ENCODE measurements at places on chromosomes 11 and 22.

GRCh38 chr22:19994851-19995610, 21.6 kb downstream of the ARVCF start:
- no peak for DNase-seq

DNA sequence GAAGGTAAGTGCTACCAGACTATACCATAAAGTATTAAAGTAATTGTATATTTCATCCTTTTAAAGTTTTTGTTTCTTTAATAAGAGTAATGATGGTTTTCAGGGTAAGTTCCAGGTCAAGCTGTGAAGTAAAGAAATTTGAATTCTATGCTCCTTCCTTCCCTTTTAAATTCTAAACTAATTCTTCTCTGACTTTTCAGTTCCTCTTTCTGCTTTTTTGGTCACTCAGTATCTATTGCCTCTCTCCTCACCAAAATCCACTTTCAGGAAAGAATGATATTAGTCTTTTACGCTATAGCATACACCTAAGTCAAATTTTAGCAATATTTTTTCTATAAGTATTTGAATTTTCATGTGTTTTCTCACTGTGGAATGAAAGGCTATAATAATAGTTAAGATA, 8.2 kb downstream of the MMP8 start:
- DNase-seq = no peak

DNA sequence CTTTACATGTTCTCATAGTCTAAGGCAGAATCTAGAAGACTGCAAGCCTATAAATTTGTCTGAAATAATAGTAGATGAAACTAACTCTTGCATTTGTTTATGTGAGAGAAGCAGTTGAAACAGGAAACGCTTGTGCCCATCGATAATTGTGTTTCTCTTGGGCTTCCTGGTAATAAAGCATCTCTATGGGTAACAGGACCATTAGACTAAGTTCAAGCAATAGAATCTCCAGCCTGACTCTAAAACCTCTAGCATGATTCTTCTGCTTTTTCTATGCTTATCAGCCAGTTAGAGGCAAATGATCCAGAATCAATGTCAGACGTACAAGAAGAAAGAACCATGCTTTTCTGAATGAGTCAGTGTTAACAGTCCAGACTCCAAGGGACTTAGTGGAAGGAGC, 1734.4 kb downstream of the LRRC4C start:
- DNase-seq = no peak

GRCh38 chr11:64304032-64304315, 1.4 kb upstream of the ESRRA start:
- DNase-seq = no peak

GRCh38 chr22:39900306-39901227, at the start of gene GRAP2:
Gene GRAP2, plus strand, starts transcription at chr22:39901084. Its CDS starts 46,023 bp downstream, at chr22:39947107.
- no peak for DNase-seq

GRCh38 chr11:12241401-12241800, 131.0 kb downstream of the MICAL2 start:
- DNase-seq = no peak

DNA sequence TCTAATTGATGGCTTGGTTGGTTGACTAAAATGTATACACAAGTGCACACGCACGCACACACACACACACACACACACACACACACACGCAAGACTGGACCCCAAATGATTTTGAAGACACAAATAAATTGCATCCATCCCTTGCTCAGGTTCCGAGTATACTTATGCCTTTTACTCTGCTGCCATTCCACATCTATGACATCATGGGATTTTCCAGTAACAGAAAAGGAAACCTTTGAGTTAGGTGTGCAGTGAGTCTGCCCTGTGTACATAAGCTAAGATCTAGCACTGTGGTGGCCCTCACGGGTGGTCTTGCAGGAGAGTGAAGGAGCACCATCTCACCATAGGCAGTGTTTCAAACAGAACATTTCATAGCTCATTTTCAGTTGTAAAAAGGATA, 20.5 kb upstream of the LARGE1 start:
- DNase-seq = no peak

- DNase-seq = peak; percentile 25
These were observed 174.9 kb upstream of the C11orf87 start for GRCh38 chr11:109247071-109247470.

DNA sequence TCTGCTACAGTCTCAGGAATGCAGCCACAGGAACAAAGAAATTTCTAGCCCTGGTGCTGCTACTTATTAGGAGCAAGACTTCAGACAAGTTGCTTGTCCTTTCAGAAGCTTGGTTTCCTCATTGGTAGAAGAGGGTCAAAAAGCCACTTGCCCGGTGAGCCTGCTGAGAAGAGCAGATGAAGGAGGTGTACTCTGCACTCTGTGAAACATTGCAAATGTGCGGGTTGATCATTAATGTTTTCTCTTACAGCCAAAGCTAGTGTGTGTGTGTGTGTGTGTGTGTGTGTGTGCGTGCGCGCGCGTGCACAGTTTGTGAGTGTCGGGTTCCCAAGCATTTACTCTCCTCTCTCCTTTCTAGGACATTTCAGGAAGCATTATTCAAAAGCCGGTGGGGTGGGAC, 86.3 kb upstream of the NNMT start:
- DNase-seq = no peak

DNA sequence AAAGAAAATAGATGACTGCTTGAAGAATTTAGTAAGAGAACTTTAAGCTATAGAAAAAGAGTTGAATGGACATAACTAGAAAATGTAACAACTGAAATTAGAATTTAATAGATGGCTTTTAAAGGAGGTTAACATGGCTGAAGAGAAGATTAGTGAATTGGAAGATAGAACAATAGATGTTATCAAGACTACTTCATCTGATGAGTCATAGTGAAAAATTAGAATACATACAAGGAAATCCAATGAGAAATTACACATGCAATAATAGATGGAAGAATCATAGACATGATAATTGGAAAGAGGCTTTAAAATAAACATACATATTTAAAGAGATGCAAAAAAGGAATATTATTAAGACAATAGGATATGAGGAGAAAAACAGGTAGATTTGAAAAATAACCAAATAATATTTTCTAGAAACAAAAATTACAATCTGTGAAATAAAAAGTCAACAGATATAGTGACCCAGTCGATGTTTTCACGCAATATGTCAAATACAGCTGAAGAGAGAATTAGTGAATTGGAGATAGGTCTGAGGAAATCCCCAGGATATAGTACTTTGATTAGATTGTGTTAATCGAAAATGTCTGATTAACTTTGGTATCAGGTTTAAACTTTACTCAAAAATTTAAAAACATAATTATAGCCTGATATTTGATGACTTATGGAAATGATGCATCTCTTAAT, 28.2 kb downstream of the CAT start:
- DNase-seq = no peak

DNA sequence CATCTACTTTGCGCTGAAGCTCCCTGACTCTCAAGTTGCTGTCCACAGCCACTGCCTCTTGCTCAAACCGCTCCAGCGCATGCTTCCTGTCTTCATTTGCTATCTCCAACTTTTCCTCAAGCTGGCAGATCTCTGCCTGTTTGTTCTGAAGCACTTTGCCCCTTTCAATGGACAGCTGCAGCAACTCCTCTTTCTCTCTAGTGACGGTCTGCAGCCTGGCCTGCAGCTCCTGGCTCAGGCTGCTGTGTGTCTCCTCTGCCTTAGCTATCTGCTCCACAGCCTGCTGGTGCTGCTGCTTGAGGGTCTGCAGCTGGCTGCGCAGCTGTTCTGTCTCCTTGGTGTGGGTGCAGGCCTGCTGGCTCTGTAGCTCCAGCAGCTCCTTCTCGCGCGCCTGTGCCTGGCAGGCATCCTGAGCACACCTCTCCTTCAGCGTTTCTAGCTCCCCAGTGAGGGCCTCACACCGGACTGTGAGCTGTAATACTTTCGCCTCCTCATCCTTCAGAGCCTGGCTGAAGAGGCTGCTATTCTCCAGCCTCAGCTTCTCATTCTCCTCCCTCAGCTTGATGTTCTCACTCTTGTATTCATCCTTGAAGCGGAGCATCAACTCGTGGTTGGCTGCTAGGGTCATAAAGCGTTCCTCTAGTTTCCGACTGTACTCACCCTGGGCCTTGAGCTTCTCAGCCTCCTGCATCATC, 723 bp downstream of the CCDC89 start:
- DNase-seq = no peak

GRCh38 chr11:3223932-3224381, 5.3 kb upstream of the MRGPRG start:
- DNase-seq = no peak

DNA sequence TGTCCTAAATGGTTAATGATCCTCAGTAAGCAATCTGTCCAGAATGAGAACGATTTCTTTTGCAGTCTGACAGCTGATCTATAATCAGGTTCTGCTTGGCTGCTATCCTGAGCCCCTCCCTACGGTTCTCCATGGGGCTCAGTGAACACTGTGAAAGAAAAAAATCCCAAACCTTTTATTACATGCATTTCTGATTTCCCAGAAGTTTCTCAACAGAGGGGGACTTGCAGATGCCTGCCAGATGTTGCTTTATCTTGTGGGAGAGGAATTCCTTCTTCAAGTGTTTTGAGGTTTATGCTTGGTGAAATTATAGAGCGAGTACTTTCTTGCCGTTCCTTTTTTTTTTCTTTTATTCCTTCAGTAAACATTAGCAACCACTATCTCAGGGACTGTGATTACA, 531.9 kb upstream of the ISX start:
- no peak for DNase-seq

DNA sequence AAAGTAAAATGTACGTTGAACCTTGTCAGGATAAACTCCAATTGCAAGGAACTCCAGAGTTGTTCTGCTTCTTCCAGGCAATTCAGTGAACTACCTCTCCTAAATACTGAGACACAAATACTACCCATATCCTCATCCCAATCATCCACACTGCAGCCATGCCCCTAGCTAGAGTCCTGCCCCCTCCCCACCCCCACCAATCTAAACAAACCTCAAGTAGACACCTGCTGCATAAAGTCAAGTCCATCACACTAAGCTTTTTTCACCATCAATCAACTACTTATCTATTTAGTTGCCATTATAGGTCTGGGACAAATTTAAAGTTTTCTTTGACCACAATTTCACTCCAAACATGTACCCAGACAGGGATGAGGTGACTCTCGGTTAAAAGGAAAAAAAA, 93.2 kb upstream of the APOA1 start:
- DNase-seq = no peak

DNA sequence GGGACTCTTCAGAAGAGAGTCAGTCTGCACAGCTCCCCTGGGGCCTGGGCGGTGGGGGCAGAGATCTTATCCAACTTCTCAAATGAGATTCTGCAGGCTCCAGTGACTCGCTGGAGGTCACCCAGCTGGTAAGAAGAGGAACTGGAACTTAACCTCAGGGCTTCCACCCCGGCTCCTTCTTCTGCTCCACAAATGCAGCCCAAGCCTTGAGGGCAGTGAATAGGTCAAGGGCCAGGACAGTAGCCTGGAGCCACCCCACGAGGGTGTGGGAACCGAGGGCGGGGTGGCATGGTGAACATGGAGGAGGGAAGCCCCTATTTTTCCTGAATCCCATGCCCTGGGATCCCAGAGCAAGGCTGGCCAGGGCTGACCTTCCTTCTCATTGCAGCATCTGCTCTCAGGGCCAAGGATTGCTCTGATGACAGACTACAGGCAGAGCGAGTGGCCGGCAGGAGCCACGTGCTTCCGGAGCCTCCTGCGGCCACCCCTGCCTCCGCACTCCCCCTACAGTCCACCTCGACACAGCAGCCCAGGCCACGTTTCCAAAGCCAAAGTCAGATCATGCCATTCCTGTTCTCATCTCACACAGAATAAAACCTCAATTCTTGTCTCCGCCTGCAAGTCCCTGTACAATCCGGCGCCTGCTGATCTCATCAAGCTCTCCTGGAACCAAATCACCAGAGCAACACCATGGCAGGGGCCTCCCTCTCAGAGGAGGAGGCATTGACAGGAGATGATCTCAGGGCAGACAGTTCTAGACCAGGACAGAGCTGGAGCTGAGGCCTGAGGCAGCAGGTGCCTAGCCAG, 21.1 kb upstream of the UPK3A start:
- DNase-seq = no peak

- no peak for DNase-seq
These were observed 1.3 kb downstream of the DENND5A start for GRCh38 chr11:9263840-9264315.

DNA sequence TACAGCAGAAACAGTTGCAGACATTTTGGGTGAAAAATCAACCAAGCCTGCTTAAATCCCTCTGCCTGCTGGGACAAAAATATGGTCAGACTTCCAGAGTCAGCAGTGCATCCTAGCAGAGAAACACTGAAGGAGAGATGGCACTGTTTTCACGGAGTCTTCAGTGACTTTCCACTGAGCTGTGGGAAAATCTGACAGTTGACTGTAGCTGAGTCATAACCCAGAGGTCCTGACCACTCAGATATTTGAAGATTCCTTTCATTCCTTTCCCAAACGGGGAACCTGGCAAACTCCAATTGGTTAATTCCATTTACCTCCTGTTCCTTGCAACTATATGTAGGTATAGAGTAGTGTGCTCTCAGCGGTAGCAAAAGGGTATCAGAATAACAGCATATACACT, 20.9 kb upstream of the UPB1 start:
- peak; percentile 81 for DNase-seq

DNA sequence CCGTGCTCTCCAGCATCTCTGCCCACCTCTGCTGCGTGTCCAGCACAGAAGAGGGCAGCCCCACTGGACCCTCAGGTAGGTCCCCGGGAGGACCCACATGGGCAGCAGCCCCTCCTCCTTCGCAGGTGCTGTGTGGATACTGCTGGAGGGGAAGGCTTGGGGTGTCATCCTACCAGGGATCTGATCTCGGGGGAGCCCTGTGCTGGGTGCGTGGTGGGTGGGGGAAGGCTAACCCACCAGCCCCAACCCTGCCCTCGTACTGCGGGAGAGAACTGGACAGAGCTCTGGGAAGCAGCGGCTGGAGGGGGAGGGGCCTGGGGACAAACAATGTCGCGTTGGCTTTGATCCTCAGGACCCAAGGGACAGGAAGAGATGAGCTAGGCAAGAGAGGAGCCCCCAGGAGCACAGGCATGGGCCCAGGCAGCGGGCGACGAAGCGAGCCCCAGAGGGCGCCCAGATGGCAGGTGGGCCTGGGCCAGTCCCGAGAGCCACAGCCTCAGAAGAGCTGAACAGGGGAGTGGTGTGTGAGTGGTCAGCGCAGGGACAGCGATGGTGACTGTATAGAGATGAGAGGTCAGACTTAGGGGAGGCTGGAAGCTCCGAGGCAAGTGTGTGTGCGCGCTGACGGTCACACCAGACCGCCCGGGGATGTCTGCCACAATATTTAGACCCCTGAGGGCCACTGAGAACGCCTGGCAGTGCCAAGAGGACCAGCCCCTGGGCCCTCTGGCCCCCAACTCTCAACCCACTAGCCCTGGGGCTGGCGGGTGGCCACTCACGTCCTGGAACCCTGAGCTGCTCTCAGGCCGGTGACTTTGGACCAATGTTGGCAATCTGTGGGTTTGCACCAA, 1.4 kb upstream of the PIM3 start:
- DNase-seq = no peak

Data from fibroblast of skin of left quadriceps (primary cell).